ENCODE measurements at places on chromosomes 7 and 10.

DNA sequence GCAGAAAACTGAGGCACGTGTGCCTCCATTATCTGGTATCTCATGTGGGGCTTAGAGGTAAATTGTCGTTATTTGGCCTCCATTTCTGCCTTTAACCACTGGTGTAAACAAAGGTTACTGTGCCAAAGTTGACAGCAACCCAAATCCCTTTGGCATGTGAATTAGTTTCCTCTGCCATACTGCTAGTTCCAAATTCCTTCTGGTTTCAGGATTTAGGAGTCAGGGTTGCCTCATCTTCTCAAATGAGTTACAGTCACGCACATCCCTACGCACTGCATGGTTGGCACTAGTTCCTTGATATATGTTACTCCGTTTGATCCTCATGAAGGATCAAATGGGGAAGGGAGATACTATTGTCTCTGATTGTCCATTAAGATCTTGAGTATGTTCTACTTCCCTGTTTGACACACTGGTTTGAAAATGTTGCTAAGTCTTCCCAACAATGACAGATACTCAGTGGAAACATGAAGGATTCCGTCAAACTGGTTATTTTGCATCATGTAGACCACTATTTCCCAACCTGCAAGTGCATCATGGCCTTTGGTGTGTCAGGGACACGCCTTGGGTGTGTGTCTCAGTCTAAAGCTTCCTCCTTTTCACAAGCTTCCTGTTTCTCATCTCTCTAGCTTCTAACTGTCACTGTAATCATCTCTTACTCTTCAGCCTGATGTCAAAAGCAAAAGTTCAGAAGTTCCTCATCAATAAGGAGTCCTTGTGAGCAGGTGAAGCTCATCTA is at the start of gene LIPN:
LIPN (plus strand) TSS at position 655 of the 736 bp plus-strand sequence. CDS start 1,386 bp downstream, outside the sequence.
- DNase-seq: no peak

- no peak for DNase-seq
Measured at GRCh38 chr7:39333701-39334100, 232.5 kb upstream of the YAE1 start.

DNA sequence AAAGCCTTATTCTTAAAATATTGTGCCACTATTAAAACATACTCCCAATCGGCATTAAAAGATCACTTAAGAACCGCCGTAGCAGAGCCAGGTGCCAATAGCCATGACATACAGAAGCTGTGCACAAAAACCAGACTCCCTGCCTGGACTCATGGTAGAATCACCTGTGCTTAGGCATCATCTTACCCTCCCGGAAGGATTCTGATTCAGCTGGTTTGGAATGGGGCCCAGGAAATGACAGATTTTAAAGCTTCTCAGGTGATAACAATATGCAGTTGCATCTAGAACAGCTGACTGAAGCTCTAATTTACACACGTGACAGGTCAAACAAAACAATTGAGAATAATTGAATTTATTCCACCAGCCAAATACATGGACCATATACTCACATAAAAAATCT is 10.7 kb downstream of the A1CF start:
- no peak for DNase-seq

- DNase-seq: no peak
Measured at GRCh38 chr10:95414844-95415485, 124.2 kb upstream of the PDLIM1 start.

- DNase-seq: no peak
Measured at GRCh38 chr7:78099715-78100394, 301.3 kb downstream of the PHTF2 start.

GRCh38 chr10:43201545-43202131 is 63.4 kb downstream of the CSGALNACT2 start:
- peak; percentile 4 for DNase-seq

DNA sequence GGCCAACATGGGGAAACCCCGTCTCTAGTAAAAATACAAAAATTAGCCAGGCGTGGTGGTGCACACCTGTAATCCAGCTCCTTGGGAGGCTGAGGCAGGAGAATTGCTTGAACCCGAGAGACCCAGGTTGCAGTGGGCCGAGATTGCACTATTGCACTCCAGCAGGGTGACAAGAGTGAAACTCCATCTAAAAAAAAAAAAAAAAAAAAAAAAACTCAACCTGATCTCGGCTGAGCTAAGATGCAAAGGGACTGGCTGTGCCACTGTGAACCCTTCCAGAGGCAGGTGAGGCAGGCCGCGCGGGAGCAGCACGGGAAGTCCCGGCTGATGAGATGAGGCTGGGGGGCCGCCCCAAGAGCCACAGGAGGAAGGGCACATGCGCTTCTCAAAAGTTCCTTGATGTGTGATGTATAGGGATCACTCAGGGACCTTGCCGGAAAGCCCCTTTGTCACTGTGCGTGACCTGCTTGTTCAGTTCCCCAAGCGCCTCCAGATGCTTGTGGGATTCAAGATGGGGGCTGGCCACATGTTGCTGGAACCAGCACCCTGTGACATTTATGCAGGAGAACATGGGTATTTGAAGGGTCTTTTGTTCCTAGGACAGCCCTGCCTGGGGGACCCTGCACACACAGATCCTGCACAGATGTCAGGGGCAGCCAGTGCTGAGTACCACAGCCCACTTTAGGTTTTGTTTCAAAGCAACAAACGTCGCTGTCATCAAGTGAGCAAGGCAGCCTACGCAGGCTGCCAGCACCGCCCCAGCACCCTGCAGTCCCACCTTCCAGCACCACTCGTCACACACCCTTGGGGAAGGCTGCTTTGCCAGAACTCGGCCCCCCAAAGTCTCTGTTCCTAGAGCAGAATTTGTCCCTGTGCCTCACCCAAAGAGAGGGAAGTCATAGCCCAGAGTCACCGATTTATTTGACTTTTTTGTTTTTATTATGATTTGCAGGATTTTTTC is 74.8 kb upstream of the SH2B2 start:
- DNase-seq: no peak
